ENCODE measurements at places on chromosomes 1 and 21.
A peak's percentile ranks its signal among the peaks of the same experiment; 100 is the strongest.

- H3K27me3 ChIP-seq, result no peaks in the 10 kb centered on the region
- DNase-seq, result no peak
- H3K27ac ChIP-seq, result no peak overlapping the region
- H3K4me3 ChIP-seq, result no peak overlapping the region
- H3K36me3 ChIP-seq, result no peaks in the 10 kb centered on the region
- H3K4me1 ChIP-seq, result no peaks in the 10 kb centered on the region
Measured at GRCh38 chr21:29737186-29737585, 202.6 kb downstream of the GRIK1 start.

- no peaks in the 10 kb centered on the region for H3K27me3 ChIP-seq
- peaks cover 1% of the 10 kb centered on the region for H3K4me1 ChIP-seq
- no peak for DNase-seq
- no peak overlapping the region for H3K4me3 ChIP-seq
- no peak overlapping the region for H3K27ac ChIP-seq
Measured at GRCh38 chr1:207286786-207287468, 34.6 kb upstream of the CD55 start.

- no peaks in the 10 kb centered on the region for H3K27me3 ChIP-seq
- H3K4me3 ChIP-seq, result no peak overlapping the region
- no peak overlapping the region for H3K27ac ChIP-seq
- peaks cover 8% of the 10 kb centered on the region for H3K4me1 ChIP-seq
- DNase-seq, result peak; percentile 53
Measured at GRCh38 chr1:55275941-55276341, 60.8 kb upstream of the USP24 start.

GRCh38 chr1:230793463-230793745 is 46.2 kb downstream of the CAPN9 start:
- no peak overlapping the region for H3K4me3 ChIP-seq
- no peaks in the 10 kb centered on the region for H3K27me3 ChIP-seq
- no peak for DNase-seq

DNA sequence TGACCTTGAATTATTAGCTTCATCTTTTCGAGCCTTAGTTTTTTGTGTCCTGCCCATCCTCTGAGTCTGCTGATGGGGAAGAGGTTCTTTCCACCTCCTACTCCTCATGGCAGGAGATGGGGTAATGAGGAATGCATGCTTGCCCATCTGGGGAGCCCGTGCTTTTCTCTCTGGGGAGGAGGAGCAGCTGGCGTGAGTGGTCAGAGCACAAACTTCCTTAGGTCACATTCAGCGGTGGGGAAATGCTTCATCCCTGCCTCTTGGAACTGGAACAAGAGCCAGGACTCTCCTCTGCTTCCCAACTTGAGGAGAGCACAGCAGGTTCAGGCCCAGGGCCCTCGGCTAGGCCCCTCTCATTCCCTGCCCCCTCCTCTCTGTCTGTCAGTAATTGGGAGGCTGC is 155.0 kb downstream of the PCNX2 start:
- no peaks in the 10 kb centered on the region for H3K27me3 ChIP-seq
- H3K27ac ChIP-seq, result no peak overlapping the region
- H3K4me1 ChIP-seq, result no peaks in the 10 kb centered on the region
- H3K4me3 ChIP-seq, result no peak overlapping the region
- no peaks in the 10 kb centered on the region for H3K36me3 ChIP-seq

DNA sequence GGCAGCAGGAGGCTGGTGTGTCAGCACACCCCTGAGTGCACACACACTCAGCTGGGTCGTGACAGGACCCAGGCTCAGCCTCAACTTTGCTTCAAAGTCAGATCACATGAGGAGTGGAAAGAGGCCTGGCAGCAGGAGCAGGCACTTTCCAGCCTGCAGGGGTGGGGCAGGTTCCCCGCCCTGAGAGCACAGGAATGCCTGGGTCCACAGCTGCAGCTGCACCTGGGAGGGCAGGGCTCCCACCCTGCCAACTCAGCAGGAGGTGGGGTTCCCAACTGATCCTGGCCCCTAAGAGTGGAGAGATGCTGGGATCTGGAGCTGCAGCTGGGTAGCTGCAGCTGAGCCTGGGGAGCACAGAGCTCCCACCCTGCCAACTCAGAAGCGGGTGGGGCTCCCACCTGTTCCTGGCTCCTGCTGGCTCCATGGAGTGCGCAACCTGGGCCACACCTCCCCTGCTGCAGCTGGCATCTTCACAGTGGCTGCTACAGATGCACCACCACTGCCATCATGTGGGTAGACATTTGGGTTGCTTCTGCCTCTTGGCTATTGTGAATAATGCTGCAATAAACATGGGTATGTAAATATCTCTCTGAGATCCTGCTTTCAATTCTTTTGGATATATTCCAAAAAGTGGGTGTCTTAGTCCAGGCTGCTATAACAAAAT is 415.4 kb downstream of the TTLL7 start:
- H3K27me3 ChIP-seq, result no peaks in the 10 kb centered on the region
- H3K36me3 ChIP-seq, result no peaks in the 10 kb centered on the region
- H3K4me3 ChIP-seq, result no peak overlapping the region
- no peak overlapping the region for H3K27ac ChIP-seq

DNA sequence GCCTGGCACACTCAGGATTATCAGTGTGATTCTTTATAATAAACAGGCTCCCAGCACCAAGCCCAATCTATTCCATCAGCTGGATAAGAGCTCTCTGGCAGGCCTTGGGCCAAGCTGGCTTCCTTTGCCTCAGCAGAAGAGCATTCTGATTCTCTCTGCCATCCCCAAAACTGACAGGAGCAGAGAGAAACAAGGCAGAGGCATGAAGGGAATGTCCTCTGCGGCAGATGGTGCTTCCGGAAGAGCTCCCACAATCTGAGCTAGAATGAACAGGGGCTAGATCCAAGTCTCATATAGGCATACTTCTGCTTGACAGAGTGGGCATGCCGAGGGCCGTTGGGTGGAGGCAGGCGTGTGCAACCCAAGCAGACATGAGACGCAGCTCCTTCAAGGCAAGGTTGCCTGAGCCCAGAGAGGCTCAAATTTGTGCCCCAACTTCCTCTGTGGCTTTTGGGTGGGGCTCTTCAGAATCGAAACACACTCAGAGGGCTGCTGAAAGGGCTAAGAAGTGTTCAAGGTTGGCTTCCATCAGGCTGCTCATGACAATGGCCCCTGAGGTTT is 4.0 kb downstream of the CAPN2 start:
- H3K27ac ChIP-seq, result peak overlapping the region; percentile 84
- peaks cover 32% of the 10 kb centered on the region for H3K4me1 ChIP-seq
- no peaks in the 10 kb centered on the region for H3K27me3 ChIP-seq
- DNase-seq, result no peak
- no peak overlapping the region for H3K4me3 ChIP-seq

- no peak overlapping the region for H3K27ac ChIP-seq
- no peaks in the 10 kb centered on the region for H3K36me3 ChIP-seq
- H3K27me3 ChIP-seq, result no peaks in the 10 kb centered on the region
- H3K4me3 ChIP-seq, result no peak overlapping the region
- no peak for DNase-seq
Measured at GRCh38 chr1:106926803-106927582, 129.5 kb upstream of the PRMT6 start.

DNA sequence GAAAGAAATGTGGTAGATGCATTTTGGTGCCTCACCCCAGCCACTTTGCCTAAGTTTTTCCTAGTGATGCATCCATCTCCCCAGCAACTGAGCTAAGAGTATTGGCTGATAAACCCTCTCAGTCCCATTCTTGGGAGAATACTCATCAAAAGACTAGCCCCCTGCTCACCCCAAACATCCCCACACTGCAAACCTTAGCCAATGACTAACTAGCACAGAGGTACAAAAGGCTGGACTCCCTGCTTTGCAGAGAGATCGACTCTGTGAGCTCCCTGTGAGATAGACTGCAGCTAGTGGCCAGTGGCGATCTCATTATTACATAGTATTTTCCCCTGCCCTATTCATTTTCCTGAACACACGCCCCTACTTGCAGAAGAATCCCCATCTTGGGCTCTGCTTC is 155.3 kb downstream of the HHIPL2 start:
- no peak for DNase-seq
- no peaks in the 10 kb centered on the region for H3K27me3 ChIP-seq
- no peak overlapping the region for H3K4me3 ChIP-seq
- H3K27ac ChIP-seq, result no peak overlapping the region
- no peaks in the 10 kb centered on the region for H3K36me3 ChIP-seq

DNA sequence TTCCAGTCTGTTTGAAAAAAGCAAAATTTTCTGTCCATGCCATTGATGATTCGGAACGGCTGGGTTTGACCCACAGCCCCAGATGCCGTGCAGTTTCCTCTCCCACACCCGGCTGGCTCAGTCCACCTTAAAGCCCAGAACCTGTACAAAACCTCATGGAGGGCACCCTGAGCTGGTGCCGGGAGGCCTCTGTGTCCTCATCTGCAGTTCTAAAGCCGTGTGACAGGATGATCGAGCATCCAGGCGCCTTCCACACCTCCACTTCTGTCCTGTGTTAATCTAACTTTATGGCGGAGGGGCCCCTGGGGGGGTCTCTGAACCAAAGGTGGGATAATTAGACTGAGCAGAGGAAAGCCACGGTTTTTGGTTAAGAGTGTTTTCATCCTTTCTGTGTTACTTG is 49.6 kb downstream of the SLC37A1 start:
- no peak overlapping the region for H3K4me3 ChIP-seq
- peaks cover 40% of the 10 kb centered on the region for H3K36me3 ChIP-seq

DNA sequence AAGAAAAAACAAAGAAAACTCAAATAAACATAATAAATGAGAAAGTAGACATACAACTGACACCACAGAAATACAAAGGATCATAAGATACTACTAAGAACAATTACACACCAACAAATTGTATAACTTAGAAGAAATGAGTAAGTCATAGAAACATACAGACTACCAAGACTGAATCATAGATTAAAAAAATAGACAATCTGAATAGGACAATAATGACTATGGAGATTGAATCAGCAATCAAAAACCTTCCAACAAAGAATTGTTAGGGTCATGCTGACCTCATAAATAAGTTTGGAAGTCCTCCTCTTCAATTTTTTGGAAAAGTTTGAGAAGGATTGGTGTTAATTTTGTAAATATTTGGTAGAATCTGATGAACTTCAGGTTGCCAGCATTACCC is 159.0 kb downstream of the PTBP2 start:
- no peaks in the 10 kb centered on the region for H3K27me3 ChIP-seq
- no peak overlapping the region for H3K4me3 ChIP-seq
- DNase-seq, result no peak
- no peaks in the 10 kb centered on the region for H3K36me3 ChIP-seq
- H3K4me1 ChIP-seq, result no peaks in the 10 kb centered on the region

GRCh38 chr1:230552880-230553279 is 89.4 kb upstream of the COG2 start:
- no peaks in the 10 kb centered on the region for H3K36me3 ChIP-seq
- DNase-seq, result no peak
- no peak overlapping the region for H3K4me3 ChIP-seq
- no peak overlapping the region for H3K27ac ChIP-seq

DNA sequence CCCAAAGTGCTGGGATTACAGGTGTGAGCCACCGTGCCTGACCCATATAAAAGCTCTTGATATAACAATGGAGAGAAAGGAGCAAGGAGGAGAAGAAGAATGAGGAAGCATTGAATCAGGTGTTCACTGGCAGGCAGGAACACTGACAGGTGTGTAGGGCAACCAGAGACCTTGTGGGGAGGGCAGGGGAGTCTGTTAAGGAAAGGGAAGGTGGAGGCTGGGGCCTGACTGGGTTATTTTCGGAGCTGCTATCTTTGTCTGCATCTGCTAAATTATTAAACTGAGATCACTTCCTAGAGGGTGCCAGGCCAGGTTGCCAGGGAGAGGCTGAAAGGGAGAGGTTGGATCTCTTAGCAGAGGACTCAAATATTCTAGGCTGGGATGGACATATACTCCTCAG is 6.8 kb upstream of the TRNP1 start:
- H3K4me3 ChIP-seq, result no peak overlapping the region
- no peaks in the 10 kb centered on the region for H3K36me3 ChIP-seq
- no peak overlapping the region for H3K27ac ChIP-seq

DNA sequence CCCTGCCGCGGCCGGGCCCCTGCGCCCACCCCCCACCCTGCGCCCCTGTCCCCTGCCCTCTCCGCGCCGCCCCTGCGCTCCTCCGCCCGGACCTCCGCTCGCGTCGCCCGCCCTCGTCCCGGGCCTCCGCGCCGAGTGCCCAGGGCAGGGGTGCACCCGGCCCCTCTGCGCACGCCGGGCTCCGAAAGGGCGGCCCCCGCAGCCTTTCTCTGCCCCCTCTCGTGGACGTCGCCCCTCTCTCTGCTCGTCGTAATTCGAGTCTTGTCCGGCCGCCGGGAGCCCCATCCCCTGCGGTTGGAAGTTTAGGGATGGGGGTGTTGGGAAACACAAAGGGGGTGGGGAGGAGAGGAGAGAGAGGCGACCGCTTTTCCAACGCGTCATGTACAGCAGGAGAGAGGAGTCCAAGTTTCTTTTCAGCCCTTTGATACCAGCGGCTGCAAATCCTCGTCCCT is 407 bp downstream of the GALNT2 start:
- peaks cover 2% of the 10 kb centered on the region for H3K36me3 ChIP-seq
- no peaks in the 10 kb centered on the region for H3K27me3 ChIP-seq
- peak overlapping the region; percentile 80 for H3K27ac ChIP-seq
- peak overlapping the region; percentile 85 for H3K4me3 ChIP-seq
- H3K4me1 ChIP-seq, result peaks cover 7% of the 10 kb centered on the region
- DNase-seq, result no peak

DNA sequence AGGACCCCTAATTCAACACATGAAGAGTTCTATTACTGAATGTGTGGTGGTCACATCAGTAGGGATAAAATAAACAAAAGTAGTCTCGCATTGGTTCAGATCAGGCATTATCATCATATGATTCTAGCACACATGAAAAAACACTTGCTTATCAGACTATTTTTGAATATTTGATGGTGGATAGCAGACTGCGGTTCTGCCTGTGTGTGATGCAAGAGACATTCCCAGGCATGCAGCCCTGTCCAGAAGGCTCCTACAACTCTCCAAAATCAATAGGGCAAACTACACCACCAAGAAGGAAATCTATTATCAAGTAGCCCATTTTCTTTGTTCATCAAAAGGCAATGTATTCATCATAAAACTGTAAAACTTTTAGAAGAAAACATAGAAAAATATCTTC is 304.7 kb downstream of the DUSP10 start:
- no peaks in the 10 kb centered on the region for H3K36me3 ChIP-seq
- H3K27ac ChIP-seq, result no peak overlapping the region
- no peaks in the 10 kb centered on the region for H3K4me1 ChIP-seq
- H3K27me3 ChIP-seq, result no peaks in the 10 kb centered on the region

DNA sequence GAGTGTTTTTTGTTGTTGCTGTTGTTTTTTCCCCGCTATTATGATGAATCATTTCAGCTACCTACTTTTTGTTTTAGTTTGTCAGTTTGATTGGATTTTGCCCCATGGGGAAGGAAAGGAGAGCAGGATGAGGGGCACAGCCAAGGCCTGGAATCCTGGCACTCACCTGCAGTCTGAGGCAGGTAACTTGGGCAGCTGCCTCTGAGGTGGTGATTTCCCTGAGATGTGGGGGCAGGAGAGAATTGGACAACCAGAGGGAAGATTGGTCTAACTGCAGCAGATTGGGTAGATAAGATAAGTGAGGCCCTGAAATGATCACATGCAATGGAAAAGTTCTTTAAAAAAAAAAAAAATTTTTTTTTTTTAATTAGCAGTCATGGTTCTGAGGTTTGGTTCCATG is 1.5 kb upstream of the LAX1 start:
- peaks cover 5% of the 10 kb centered on the region for H3K4me1 ChIP-seq
- DNase-seq, result no peak
- no peak overlapping the region for H3K27ac ChIP-seq
- H3K36me3 ChIP-seq, result no peaks in the 10 kb centered on the region
- H3K4me3 ChIP-seq, result no peak overlapping the region
- no peaks in the 10 kb centered on the region for H3K27me3 ChIP-seq

Measured in trophoblast cell (in vitro differentiated cells and primary cell).